ENCODE measurements at places on chromosomes 6 and 20. TPM values are rescaled to one million over a fixed set of nuclear protein-coding genes. Genes with fewer than 3 reads are reported as not detected.

GRCh38 chr6:104170401-104170800 lies 689.3 kb downstream of the HACE1 start:
- no peaks in the 10 kb centered on the region for H3K27me3 ChIP-seq
- H3K4me1 ChIP-seq: no peaks in the 10 kb centered on the region
- H3K4me3 ChIP-seq: no peak overlapping the region
- no peak overlapping the region for H3K27ac ChIP-seq
- no peak for DNase-seq

Gene FOXS1
- polyA plus RNA-seq: not detected

- no peak overlapping the region for H3K27ac ChIP-seq
- DNase-seq: peak; percentile 8
- H3K4me1 ChIP-seq: no peaks in the 10 kb centered on the region
These were observed 49.9 kb downstream of the GJA1 start for GRCh38 chr6:121485359-121485811.

- no peaks in the 10 kb centered on the region for H3K27me3 ChIP-seq
- no peak overlapping the region for H3K4me3 ChIP-seq
- no peaks in the 10 kb centered on the region for H3K36me3 ChIP-seq
These were observed 4.9 kb downstream of the SDCBP2 start for GRCh38 chr20:1323830-1324597.

GRCh38 chr6:80003826-80004172 lies 650 bp upstream of the TTK start:
- no peak for DNase-seq
- H3K27ac ChIP-seq: peak overlapping the region; percentile 86
- H3K27me3 ChIP-seq: no peaks in the 10 kb centered on the region
- peaks cover 4% of the 10 kb centered on the region for H3K4me1 ChIP-seq
- H3K4me3 ChIP-seq: peak overlapping the region; percentile 90

DNA sequence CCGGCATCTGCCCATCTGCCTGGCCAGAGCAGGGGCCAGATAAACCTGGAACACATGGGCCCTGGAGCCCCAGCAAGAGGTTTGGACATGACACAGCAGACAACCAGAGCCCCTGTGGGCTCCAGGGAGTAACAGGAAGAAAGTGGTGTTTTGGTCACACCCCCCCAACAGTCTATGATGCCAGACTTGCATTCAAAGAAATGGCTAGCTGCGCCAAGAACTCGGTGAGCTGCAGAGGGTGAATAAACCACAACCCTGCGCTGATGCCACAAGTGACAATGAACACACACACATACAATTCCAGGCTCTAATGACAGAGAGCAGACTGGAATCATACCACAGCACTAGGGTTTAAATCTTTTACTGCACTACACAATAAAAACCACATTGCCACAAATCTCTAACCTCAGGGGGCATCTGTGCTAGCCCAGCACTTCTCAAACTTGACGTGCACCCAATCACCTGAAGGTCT lies 34.0 kb downstream of the TRERF1 start:
- no peak overlapping the region for H3K4me3 ChIP-seq
- H3K4me1 ChIP-seq: no peaks in the 10 kb centered on the region
- peak; percentile 33 for DNase-seq

GRCh38 chr6:17485181-17485580 lies 91.8 kb downstream of the CAP2 start:
- DNase-seq: no peak
- peaks cover 2% of the 10 kb centered on the region for H3K36me3 ChIP-seq
- peaks cover 18% of the 10 kb centered on the region for H3K4me1 ChIP-seq
- H3K27ac ChIP-seq: peak overlapping the region; percentile 92
- H3K27me3 ChIP-seq: no peaks in the 10 kb centered on the region

- no peaks in the 10 kb centered on the region for H3K36me3 ChIP-seq
- DNase-seq: peak; percentile 62
- H3K4me3 ChIP-seq: peak overlapping the region; percentile 54
- peak overlapping the region; percentile 90 for H3K27ac ChIP-seq
These were observed 773 bp downstream of the SMAP1 start for GRCh38 chr6:70668499-70668812.

DNA sequence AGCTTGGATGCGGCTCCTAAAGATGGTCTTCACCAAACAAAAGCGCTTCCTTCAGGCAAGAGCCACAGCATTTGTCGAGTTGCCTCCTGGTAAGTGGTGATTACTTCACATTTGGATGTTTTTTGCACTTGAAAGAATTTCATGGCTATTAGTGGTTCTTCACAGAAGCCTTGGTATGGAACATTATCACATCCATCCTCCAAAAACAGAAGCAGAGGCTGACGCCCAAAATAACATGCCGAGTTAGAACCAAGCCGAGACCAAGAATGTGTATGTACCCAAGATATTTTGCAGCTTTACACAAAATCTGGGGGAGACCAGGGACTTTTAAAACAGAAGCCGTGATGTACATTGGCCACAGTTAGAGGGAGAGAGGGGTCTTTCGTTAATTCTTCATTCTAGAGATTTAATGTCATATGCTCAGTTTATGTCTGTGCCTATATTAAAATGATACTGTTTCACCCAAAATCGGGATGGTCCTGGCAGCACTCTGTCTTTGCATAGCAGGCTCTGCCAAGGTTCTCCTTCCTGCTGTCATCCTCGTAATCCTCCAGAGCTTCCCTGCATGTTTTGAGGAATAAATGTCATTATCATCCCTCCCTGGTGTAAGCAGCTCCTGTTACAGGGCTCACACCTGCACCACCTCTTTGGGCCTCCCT lies 109.3 kb downstream of the TMEM242 start:
- DNase-seq: no peak
- no peaks in the 10 kb centered on the region for H3K27me3 ChIP-seq
- H3K4me3 ChIP-seq: no peak overlapping the region
- H3K27ac ChIP-seq: no peak overlapping the region

DNA sequence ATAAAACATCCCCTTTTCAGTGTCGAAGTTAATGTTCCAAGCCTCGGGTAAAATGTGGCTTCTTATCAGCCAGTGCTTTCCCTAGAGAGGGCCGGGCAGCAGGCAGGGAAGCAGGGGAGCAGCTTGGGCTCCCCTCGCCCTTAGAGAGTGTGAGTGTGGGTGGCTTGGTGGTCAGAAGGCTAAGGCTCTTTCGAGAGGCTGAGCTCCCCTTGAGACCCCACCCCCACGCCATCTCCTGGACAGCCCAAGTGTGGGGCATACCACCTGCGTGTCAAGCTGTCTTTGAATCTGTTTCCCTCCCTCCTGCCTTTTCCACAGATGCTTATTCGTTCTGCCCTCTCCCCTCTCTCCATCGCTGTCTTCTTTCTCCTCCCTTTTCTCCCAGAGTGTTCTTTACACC lies 95.1 kb upstream of the FOXP4 start:
- no peak for DNase-seq
- H3K27me3 ChIP-seq: no peaks in the 10 kb centered on the region
- no peaks in the 10 kb centered on the region for H3K36me3 ChIP-seq
- peak overlapping the region; percentile 90 for H3K27ac ChIP-seq
- peaks cover 22% of the 10 kb centered on the region for H3K4me1 ChIP-seq
- H3K4me3 ChIP-seq: no peak overlapping the region

- no peaks in the 10 kb centered on the region for H3K27me3 ChIP-seq
- H3K4me3 ChIP-seq: no peak overlapping the region
- no peak for DNase-seq
- no peak overlapping the region for H3K27ac ChIP-seq
These were observed 97.8 kb downstream of the NOL4L start for GRCh38 chr20:32487381-32487780.

GRCh38 chr6:100892116-100892515 lies 11.0 kb upstream of the ASCC3 start:
- no peak overlapping the region for H3K27ac ChIP-seq
- H3K4me1 ChIP-seq: no peaks in the 10 kb centered on the region
- H3K4me3 ChIP-seq: no peak overlapping the region
- DNase-seq: no peak

GRCh38 chr6:126054802-126055201 lies 68.5 kb downstream of the TRMT11 start:
- no peak for DNase-seq
- H3K4me1 ChIP-seq: peaks cover 30% of the 10 kb centered on the region
- peak overlapping the region; percentile 70 for H3K27ac ChIP-seq
- no peaks in the 10 kb centered on the region for H3K36me3 ChIP-seq

GRCh38 chr20:51733070-51733469 lies 35.1 kb downstream of the ATP9A start:
- H3K27ac ChIP-seq: no peak overlapping the region
- no peaks in the 10 kb centered on the region for H3K4me1 ChIP-seq
- no peaks in the 10 kb centered on the region for H3K36me3 ChIP-seq
- no peaks in the 10 kb centered on the region for H3K27me3 ChIP-seq
- H3K4me3 ChIP-seq: no peak overlapping the region
- no peak for DNase-seq

Gene GABRR1
- not detected for polyA plus RNA-seq

- no peak overlapping the region for H3K4me3 ChIP-seq
- H3K4me1 ChIP-seq: no peaks in the 10 kb centered on the region
- H3K27ac ChIP-seq: no peak overlapping the region
These were observed 560.5 kb downstream of the PKHD1 start for GRCh38 chr6:51526922-51527321.

- DNase-seq: peak; percentile 45
- H3K36me3 ChIP-seq: no peaks in the 10 kb centered on the region
- H3K27ac ChIP-seq: no peak within 1 kb of the TSS
- peaks cover 16% of the 10 kb centered on the region for H3K4me1 ChIP-seq
These were observed at the start of gene TFAP2C for GRCh38 chr20:56628873-56629463. TFAP2C (plus strand) TSS chr20:56629306; CDS start chr20:56629545, 239 bp downstream.

- H3K27me3 ChIP-seq: no peaks in the 10 kb centered on the region
- no peaks in the 10 kb centered on the region for H3K4me1 ChIP-seq
- no peak overlapping the region for H3K27ac ChIP-seq
- no peak overlapping the region for H3K4me3 ChIP-seq
- H3K36me3 ChIP-seq: no peaks in the 10 kb centered on the region
These were observed 91.9 kb downstream of the AKAP7 start for GRCh38 chr6:131227158-131227543.

Gene SLC22A7
- polyA plus RNA-seq: 0.51 TPM

- DNase-seq: no peak
- no peaks in the 10 kb centered on the region for H3K4me1 ChIP-seq
- H3K36me3 ChIP-seq: no peaks in the 10 kb centered on the region
- no peaks in the 10 kb centered on the region for H3K27me3 ChIP-seq
- no peak overlapping the region for H3K27ac ChIP-seq
These were observed 21.6 kb upstream of the TNFAIP3 start for GRCh38 chr6:137845460-137845859.
